CD4-positive, alpha-beta T cell treated with Interleukin-4 for 4 hours (primary cell): ENCODE measurements at places on chromosomes 2 and 18.

DNA sequence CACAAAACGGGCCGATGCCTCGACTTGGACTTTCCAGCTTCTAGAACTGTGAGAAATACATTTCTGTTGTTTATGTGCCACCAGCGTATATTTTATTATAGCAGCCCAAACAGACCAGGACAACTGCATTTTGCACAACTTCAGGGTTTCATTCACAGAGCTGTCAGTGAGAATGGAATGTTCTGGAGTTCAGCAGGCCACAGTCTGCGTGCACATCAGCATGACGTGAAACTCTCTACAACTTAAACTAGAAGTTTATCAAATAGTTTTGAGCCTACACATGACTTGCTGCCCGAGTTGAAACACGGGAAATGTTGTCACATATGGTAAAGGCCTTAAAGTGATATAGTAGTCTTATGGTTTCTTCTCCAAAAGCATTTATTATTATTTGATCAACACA, 3.9 kb upstream of the TRIB2 start:
- no peak for DNase-seq

DNA sequence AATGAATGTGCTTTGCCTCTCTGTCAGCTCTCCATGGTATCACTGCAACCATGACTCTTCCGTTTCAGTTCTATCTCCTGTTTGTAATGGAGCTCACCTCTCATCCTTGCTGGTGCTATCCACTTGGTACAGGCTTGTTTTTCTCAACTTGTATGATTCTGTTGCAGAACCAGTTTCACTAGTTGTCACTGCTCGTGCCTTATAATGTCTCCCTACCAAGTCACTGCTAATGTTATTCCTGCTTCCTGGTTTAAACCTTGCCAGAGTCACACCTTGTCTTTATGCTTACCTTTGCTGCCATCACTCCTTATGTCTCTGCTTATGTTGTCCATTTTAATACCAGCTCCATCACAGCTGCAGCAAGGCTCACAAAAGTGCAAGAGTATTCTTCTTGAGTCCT, 1191.0 kb upstream of the LRRTM1 start:
- no peak for DNase-seq

- DNase-seq: no peak
Measured at GRCh38 chr2:111069722-111070121, 51.0 kb upstream of the BCL2L11 start.

DNA sequence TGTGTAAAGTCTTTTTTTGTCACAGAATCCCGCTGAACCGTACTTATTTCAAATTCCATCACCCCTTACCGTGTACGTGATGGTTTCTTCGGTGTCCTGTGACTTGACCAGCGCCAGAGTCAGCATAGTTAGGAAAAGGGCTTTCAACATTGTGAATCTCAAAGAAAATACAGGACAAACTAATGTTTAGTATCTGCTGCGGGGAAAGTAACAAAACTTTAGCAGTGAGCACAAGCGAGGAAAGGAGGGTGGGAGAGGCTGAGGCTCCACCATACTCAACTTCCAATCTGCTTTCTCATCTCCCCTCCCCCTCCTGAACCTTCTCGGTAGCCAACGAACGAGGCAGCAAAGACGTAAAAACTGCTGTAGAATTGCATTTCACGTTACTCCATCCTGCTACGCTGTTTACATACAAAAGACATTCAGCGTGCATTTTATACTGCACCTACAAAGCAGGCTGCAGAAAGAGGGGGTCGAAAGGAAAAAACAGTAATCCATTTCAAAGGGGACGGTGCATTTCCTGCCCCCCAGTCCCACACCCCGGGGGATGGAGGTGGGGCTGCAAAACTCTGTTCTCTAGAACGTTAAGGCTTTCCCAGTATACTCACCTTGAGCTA, 1.2 kb downstream of the EFEMP1 start:
- no peak for DNase-seq

DNA sequence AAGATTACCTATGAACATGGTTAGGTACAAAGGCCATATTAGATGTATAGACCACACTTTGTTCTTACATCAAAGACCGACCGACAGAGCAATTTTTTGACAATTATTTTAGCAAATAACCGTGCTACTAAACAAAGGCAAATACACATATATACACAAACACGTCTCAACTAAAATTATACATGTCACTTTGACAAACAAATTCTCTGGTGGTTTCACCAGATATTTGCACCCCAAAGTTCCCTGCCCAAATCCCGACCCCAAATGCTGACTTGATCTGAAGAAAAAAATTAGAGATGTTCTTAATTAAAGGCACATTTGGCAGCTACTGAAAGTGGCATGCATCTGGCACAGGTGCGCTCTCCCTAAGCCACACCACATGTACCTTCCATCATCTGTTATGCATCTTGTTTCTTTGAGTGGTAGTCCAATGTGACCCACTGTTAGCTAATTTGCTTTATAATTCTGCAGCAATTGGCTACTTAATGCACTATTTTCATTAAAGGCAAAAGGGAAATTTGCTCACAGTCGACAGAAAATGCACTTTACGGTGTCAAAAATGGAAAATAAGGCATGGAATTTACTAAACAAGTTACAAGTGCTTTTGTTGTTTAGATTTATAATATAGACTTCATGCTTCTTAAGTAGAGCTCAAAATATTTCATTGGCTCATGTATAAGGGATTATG, 92.1 kb downstream of the ARHGEF33 start:
- no peak for DNase-seq

DNA sequence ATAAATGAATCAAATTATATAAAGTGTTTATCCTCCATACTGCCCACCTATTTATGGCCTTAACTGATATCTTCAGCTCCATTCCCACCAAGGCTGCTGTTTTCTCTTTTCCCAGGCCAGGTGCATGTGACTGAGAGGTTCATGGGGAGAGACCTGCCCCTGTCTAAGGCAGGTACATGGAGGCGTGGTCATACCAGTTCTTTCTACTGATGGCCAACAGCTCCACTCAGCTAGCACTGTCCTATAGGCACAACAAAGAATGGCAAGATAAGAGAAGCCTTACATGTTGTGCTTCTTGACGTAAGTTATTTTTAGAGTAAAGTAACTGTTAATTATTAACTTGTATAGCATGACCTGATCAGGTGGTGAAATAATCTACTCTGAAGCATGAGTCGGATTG, 16.8 kb downstream of the AKAIN1 start:
- no peak for DNase-seq

- peak; percentile 21 for DNase-seq
Measured at GRCh38 chr2:69012310-69013141, 453 bp upstream of the ANTXR1 start.

DNA sequence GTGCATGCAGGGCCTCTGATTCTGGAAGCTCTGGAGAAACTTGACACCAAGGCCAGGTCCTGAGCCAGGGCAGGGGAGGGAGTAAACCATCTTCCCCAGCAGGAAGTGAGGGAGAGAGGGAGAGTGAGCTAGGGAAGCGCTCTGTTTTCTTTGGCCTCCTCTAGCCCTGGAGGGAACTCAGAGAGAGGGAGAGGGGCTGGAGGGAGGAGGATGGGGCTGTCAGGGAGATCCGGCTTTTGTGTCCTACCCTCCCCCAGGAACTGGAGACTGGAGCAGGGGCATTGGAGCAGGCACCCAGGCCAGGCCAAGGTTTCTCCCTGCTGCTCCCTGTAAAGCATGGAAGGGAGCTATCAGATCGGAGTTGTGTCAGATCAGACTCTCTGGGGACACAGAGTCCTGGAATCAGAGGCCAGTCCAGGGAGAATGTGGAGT, 22.7 kb upstream of the PKDCC start:
- no peak for DNase-seq

DNA sequence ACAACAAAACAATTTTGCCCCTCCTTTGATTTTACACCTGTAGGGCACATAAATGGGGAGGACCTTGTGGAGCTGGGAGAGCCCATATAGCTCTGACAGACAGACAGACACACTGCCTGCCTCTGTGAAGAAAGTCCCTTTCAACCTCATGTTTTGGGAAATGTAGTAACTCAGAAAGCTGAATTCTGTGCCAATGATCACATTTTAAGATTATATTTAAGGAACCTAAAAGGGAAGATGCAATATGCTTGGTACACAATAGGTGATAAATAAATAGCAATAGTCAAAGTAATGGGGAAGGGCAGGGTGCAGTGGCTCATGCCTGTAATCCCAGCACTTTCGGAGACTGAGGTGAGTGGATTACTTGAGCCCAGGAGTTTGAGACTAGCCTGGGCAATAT, 446.4 kb upstream of the ID2 start:
- no peak for DNase-seq

- no peak for DNase-seq
Measured at GRCh38 chr2:213669657-213670056, 385.4 kb downstream of the SPAG16 start.

- no peak for DNase-seq
Measured at GRCh38 chr18:5909125-5909524, 13.8 kb upstream of the TMEM200C start.

DNA sequence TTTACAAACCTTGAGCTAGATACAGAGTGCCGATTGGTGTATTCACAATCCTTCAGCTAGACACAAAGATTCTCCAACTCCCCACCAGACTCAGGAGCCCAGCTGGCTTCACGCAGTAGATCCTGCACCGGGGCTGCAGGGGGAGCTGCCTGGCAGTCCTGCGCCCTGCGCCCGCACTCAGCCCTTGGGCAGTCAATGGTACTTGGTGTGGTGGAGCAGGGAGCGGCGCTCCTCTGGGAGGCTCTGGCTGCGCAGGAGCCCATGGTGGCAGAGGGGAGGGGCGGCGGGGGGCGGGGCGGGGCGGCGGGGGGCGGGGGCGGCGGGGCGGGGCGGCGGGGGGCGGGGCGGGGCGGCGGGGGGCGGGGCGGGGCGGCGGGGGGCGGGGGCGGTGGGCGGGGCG, 923.4 kb downstream of the SOCS6 start:
- DNase-seq: no peak

DNA sequence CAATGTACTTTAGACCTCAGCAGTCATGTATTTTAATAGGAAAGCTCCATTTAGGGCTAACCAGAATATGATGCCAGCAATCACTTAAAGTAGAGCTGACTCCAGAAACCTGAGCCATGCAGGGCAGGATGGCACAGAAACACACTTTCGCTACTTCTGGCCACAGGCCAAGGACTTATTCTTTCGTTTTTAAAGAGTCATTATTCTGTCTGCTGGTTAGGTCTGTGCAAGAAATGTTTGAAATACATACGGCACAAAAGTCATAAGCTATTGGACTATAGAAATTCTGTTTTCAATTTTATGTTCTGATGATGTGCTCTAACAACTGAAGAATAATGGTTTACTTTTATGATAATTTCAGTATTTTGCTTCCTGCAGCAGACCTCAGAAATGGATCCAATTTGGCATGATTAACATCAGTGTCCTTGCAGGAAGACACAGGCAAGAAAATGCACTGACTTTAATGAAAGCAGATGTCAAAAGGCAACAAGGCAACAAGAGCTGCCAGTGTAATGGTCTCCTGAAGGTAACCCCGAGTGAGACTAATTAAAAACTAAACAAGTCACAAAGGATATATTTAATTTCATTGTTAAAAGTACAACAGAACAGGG, 114.4 kb upstream of the CHRNA1 start:
- no peak for DNase-seq

DNA sequence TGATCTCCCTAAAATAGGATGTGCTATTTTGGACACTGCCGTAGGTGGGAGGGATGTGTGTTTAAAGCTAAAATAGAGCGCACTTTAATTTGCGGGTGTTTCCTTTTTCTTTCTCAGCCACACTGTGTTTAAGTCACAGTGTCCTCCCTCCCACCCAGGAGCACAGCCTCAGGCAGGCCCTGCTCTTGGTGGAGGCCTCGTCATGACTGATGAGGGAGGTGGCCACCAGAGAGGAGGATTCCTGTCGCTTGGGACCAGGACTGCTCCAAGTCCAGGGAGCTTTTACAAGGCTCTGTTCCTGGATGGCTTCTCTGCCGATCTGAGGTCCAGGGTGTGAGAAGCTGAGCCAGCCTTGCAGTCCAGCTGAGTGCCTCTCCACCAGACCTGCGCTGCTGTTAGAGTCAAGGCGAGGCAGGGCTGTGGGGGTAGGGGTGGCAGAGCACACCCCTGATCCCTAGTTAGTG, 33.5 kb downstream of the INPP4A start:
- DNase-seq: no peak

GRCh38 chr18:7711495-7711894, 144.4 kb downstream of the PTPRM start:
- no peak for DNase-seq

GRCh38 chr2:158130832-158131473, 29.3 kb downstream of the UPP2 start:
- DNase-seq: no peak

DNA sequence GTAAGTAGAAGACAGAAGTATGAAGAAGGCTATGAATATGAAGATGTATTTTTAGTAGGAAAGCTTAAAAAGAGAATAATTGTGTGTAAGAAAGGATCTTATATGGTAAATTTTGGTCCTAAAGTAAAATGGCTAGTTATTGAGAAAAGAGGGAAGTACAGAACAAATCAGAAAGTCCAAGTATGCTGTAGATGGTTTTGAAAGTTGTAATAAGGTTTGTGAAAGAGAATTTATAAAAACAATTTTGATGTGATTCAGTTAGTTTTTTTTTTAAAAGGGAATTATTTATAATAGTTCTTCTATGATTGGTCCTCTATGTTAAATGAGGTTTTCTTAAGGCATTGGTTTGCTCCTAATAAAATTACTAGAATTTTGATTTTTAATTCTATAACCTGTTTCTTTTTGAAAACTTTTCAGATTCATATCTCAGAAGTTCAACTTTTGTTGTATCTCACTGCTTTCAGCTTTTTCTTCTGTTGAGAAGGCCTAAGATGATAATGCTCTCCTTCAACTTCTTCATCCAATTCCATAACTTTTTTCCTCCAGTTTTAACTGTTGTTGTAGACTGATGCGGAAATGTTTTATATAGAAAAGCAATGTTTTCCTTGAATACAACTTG, 322.7 kb downstream of the NOL4 start:
- no peak for DNase-seq
